T-helper 9 cell (primary cell): ENCODE measurements at places on chromosomes 6 and 20.

- no peak for DNase-seq
Observed at GRCh38 chr6:154537511-154538325, 27.2 kb upstream of the CNKSR3 start.

DNA sequence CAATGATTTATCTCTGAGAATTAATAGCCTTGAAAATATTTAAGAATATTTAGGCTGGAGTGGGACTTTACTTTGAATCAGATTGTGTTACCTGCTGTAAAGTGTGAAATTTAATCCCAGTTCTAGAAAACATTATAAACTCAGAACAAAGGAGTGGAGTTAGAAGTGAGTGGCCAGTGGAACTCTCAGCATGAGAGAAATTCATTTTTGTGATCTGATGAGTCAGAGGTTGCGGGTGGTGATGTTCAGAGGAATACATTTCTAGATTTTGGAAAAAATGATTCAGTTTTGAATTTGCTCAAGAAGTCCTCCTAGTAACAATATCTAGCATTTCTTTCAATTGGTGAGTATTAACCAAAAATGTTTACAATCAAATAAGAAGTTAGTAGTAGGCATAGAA, 167.5 kb downstream of the ZFAND3 start:
- no peak for DNase-seq

DNA sequence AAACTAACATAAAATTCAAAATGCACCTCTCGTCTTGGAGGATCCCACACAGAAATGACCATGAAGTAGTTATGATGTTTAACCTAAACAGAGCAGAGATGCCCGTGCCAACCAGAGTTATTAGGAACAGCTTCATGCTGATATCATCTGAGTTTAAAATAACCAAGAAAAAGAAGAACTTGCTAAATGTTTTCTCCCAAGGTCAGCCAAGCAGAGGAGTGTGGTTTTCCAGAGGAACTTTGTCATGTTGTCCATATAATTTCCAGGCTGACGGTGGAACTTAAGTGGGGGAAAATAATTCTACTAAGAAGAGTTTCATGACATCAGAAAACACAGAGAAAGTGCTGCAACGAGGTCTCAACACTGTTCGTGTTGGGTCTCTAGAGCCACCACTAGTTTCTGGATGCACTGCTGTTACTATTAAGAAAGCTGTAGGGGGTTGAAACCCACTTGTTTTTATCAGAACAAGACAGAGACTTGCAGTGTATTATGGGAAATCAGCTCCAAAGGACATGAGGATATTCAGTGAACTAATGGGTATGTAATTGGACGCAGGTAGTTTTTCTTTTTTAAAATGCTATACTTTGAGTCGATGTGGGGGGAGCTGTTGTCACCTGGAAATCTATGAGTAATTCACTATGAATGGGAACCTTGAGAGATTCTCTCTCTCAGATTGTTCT, 5.2 kb downstream of the AGPAT4 start:
- DNase-seq: no peak

DNA sequence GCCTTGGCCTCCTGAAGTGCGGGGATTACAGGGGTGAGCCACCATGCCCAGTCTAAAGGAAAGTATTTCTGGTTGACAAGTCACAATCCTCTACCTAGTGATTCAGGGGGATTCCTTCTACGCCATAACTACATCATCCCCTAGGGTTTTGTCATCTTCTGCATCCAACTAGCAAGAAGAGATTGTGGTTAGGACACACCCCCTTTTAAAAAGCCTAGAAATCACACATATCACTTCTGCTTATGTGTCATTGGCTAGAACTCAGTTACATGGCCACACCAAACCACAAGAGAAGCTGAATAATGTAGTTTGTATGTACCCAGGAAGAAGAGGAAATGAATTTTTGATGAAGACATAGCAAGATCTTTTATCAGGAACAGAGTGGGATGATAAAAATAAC, 14.7 kb upstream of the CHD6 start:
- no peak for DNase-seq

DNA sequence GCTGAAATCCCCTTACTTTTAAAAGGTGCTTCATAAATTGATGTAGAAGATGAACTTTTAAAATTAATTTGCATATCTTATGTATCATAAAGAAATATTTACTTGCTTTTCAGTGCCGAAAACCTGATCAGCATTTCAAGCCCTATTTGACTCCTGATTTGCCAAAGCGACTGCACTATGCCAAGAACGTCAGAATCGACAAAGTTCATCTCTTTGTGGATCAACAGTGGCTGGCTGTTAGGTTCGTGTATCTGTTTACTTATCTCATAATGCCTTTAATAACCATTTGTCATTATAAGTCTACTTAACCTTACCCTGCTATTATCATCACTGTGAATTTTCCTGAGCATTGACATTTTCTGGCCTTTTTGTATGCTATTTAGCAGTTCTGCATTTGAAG, 7.8 kb downstream of the OR2A4 start:
- no peak for DNase-seq

- DNase-seq: no peak
Observed at GRCh38 chr6:74222768-74223333, 526.8 kb downstream of the CD109 start.

DNA sequence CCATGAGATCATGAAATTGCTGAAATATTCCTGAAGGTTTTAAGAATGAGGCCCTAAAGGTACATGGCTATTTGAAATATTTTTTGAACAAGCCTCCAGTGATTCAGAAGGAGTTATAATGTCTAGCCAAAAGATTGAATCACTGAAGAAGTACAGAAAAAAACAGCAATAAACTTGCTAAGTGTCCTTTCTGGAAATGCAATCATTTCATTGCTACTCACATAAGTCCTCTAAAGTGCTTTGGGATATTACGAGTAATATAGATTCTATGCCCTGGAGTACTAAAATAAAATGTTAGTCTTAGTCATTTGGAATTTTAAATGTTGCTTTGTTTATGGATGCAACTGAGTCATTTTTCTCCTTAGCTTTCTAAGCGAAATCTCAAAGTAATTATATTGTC, 32.7 kb downstream of the CENPW start:
- DNase-seq: no peak

DNA sequence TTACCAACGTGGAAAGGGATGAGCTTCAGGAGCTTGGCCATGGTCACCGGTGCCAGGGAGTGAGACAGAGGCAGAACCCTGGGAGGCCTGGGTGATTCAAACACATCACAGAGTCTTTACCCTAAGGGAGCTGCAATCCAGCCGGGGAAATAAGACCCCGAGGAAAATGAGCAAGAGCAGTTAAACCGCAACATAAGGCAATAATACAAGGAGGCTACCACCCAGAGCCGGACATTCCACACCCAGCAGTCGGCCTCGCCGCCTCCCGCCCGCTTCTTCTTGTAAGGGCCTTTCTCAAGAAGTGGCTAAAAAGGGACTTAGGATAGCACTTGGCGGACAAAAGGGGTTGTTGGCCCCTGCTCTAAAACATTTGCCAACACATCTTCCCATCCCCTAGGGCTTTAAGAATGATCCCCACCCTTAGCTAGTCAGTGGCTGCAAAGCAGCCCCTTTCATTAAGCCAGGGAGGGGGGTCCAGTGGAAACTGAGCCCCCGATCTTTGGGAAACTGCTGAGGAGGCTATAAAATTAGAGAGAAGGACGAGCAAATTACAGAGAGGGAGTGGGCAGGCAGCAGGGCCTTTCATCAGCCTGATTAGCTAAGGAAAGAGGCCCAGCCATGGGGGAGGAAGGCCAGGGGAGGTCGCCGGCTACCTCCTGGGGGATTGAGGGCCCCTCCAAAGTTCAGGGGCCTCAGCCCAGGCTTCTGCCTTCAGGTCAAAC, 34.3 kb downstream of the SNX5 start:
- no peak for DNase-seq

GRCh38 chr20:63177134-63177784, 38.7 kb downstream of the YTHDF1 start:
- DNase-seq: no peak

GRCh38 chr6:125539892-125540291, 209.5 kb upstream of the HEY2 start:
- no peak for DNase-seq

- DNase-seq: no peak
Observed at GRCh38 chr20:53291548-53291947, 302.1 kb downstream of the ZNF217 start.

GRCh38 chr6:12327391-12327790, 37.2 kb downstream of the EDN1 start:
- DNase-seq: no peak

GRCh38 chr6:168851460-168852375, 401.9 kb downstream of the THBS2 start:
- no peak for DNase-seq

DNA sequence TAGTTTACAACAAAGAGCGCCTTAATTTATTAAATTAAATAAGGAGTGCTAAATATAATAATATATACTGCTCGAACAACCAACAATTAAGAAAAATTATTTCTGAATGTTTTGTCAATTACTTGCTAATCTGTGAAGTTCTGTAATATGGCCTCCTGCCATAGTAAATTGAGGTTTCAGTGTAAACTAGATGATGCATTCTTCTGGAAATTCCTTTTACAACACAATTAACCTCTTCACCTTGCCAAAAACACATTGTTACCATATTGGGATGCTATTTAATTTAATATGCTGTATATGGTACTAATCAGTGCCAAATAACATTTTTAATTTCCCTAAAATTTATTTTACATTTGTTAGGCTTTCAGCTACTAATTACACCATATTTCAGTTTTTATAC, 808.4 kb upstream of the CITED2 start:
- no peak for DNase-seq

DNA sequence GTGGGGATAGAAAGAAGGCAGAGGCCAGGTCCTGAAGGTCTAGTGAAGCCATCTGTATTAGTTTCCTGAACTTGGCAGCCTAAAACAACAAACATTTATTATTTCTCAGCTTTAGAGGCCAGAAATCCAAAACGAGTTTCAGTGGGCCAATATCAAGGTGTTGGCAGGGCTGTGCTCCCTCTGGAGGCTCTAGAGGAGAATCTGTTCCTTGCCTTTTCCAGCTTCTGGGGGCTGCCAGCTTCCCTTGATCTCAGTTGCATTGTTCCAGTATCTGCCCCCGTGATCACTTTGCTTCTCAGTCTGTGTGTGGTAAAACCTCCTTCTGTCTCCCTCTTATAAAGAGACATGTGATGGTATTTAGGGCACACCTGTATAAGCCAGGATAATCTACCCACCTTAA, 82.4 kb downstream of the MAFB start:
- DNase-seq: no peak

GRCh38 chr20:15476186-15476585, 1097.1 kb downstream of the KIF16B start:
- DNase-seq: no peak

- DNase-seq: no peak
Observed at GRCh38 chr20:7108929-7109328, 341.4 kb downstream of the BMP2 start.

DNA sequence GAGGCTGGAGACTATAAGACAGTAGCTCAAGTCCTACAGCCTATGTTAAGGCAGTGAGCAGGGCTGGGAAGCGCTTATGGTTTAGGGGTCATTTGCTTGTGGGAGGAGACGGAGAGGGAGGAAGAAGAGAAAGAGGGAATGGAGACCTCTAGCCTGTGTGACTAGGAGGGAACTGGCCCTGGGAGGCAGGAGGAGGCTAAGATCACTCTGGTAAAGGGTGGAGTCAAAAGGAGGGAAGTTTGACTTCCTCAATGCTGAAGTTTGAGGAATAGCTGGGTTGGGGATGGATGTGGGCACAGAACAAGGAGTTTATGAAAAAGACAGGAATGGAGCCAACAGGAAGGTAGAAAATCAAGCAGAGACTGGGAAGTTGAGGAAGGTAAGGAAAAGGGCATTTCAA, 6.4 kb upstream of the BACH2 start:
- DNase-seq: no peak

- no peak for DNase-seq
Observed at GRCh38 chr6:16190214-16190613, 48.2 kb upstream of the GMPR start.

DNA sequence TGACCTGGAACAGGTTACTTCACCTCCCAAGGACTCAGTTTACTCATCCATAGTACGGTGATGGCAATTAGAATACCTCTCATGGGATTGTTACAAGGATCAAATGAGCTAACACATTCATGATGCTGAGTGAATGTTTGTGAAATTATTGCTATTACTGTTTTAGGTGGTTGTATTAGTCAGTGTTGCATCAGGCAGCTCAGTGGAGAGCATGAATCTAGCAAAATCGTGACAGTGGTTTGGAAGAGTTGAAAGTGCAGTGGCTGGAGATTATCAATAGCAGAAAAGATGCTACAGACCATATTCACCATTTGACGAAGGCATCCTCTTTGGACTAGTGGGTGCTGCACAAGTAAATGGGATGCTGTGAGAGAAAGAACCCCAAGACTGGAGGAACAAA, 50.4 kb upstream of the CTNNBL1 start:
- DNase-seq: no peak

GRCh38 chr6:128422871-128423270, 97.5 kb downstream of the PTPRK start:
- no peak for DNase-seq

DNA sequence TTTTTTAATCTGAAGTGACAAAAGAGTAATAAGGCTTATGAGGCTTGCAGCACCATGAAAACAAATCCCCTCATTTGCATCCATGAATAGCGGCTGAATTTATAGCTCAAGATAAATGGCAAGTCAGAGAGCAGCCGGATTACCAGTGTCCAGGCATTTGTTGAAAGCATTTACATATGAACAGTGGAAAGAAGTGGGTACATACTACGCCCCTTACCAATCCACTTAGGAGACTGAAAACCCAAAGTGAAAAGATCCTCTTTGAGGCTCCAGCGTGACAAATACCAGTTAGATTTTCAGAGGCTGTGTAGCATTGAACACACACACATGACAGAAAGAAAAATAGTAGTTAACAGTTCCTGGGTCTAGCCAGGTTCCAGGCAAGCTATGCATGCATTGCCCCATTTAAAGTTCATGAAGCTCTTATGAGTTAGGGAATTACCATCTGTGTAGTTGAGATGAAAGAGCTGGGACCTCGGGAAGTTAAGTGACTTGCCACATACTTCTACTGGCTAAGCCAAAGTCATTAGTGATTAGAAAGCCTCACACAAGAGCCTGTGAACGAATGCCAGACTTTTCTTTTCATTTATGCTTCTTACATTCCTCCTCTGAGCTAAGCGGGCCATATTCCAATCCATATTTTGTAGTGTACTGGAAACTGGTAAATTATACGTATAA, 28.3 kb upstream of the NHSL1 start:
- no peak for DNase-seq

GRCh38 chr20:24802286-24802820, 146.7 kb upstream of the CST7 start:
- no peak for DNase-seq

DNA sequence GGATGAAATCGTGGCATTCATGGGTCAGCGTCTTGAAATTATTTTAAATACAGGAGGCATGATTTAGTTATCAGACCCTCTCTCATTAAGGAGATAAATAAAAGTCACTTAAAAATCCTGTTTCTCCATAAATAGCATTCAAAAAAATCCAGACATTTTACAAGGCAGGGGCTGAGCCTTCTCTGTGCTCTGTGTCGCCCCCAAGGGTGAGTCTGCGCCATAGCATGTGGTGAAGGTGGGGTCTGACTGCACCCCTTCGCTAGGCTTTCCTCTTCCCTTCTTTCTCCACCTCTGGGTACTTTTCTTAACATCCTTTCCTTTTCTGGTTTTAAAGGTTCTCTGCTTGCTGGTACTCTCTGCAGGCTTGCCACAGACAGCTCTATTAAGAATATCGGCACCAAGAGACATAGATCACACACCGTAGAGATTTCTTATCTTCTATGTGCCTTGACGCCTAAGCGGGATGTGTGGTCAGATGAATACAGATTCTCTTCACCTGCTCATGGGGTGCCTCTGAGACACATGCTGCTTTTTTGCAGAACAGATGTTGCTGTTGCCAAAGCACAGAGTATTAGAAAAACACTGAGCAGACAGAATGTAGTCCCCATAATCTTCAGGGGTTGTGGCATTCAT, 20.1 kb upstream of the FAM209A start:
- no peak for DNase-seq
